ENCODE measurements at places on chromosomes 1 and 21. TPM values are rescaled to one million over a fixed set of nuclear protein-coding genes. Genes with fewer than 3 reads are reported as not detected.

- peaks cover 73% of the 10 kb centered on the region for H3K27me3 ChIP-seq
- peak within 1 kb of the TSS; percentile 82 for H3K27ac ChIP-seq
- H3K4me3 ChIP-seq: peak within 1 kb of the TSS; percentile 80
- peaks cover 16% of the 10 kb centered on the region for H3K4me1 ChIP-seq
These were observed at the start of gene TTLL7 for GRCh38 chr1:83998498-83999315. Gene TTLL7, minus strand, starts transcription at chr1:83999132. Its CDS starts 46,921 bp downstream, at chr1:83952211.

GRCh38 chr1:65630855-65631254, 161.8 kb upstream of the PDE4B start:
- H3K27me3 ChIP-seq: no peaks in the 10 kb centered on the region
- no peak for DNase-seq
- no peaks in the 10 kb centered on the region for H3K4me1 ChIP-seq
- H3K27ac ChIP-seq: no peak overlapping the region

DNA sequence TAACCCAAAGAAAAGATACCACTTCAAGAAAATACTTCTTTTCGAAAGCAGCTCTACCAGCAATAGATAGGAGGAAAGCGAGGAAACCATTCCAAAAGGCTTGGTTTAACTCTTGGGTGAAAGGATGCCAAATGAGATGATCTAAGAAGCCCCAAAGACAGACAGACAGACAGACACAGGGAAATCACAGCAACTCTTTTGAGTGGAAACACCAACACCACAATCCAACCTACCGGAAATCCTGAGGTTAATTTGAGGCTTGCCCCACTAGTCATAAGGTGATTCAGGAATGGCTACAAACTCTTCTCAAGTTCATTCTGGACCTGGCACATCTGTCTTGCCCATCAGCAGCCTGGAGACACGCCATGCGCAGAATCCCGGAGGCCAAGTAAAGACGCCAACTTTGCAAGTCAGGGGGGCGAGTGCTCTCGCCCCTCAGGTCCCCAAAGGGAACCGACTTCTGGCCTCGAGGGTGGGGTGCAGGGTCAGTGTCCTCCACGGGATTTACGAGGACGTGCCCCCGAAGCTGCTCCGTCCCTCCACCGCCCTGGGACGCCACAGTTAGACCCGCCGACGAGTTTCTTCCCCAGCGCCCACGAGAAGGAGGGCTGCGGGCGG, 778 bp downstream of the EVI5 start:
- peak overlapping the region; percentile 52 for H3K4me3 ChIP-seq
- H3K27ac ChIP-seq: no peak overlapping the region
- peaks cover 3% of the 10 kb centered on the region for H3K36me3 ChIP-seq
- H3K27me3 ChIP-seq: peaks cover 65% of the 10 kb centered on the region
- H3K4me1 ChIP-seq: peaks cover 16% of the 10 kb centered on the region
- DNase-seq: peak; percentile 58

GRCh38 chr1:35706846-35707600, 11.7 kb downstream of the C1orf216 start:
- no peaks in the 10 kb centered on the region for H3K36me3 ChIP-seq
- peak; percentile 19 for DNase-seq
- H3K4me1 ChIP-seq: peaks cover 14% of the 10 kb centered on the region

The OR2T2 gene
- total RNA-seq: not detected

The CORT gene
- total RNA-seq: not detected

The GPR153 gene
- total RNA-seq: 0.85 TPM

The DPYD gene
- 62.9 TPM for total RNA-seq
